ENCODE measurements at places on chromosomes 3 and 15.
A peak's percentile ranks its signal among the peaks of the same experiment; 100 is the strongest.

DNA sequence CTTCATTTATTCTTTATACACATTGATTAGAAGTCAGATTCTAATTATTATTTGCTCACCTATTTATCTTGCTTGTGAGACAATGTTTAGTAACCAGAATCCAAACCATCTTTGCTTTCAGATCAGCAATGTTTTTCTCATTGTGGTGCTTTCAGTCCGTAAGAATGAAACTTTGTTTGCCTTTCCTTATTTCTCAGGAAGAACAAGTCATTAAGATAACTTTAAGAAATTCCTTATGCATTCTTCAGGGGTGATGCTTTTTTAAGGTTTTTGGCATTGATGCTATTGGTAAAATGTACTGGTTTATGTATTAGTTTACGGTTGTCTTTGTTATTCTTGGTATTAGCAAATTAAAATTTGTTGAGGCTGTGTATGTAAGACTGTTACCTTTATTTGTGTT lies 120.8 kb upstream of the POU1F1 start:
- peak; percentile 66 for DNase-seq

- no peak for DNase-seq
Observed at GRCh38 chr3:3129579-3129978, 2.8 kb downstream of the TRNT1 start.

DNA sequence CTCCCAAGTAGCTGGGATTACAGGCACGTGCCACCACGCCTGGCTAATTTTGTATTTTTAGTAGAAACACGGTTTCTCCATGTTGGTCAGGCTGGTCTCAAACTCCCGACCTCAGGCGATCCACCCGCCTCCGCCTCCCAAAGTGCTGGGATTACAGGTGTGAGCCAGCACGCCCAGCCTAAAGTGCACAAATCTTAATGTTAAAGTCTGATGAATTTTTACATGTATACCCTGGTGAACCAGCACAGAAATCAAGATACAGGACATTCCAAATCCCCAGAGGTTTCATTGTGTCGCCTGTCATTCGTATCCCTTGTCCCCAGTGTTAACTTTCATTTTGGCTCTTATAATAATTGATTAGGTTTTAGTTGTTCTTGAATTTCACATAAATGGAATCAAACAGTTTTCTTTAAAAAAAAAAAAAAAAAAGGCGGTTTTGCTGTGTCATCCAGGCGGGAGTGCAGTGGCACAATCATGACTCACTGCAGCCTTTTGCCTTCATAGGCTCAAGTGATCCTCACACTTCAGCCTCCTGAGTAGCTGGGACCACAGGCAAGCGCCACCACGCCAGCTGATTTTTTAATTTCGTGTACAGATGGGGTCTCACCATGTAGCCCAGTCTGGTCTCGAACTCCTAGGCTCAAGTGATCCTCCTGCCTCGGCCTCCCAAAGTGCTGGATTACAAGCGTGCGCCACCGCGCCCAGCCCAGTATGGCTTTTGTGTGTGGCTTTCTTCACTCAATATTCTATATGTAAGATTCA lies 1.5 kb upstream of the TM4SF19 start:
- no peak for DNase-seq

GRCh38 chr3:129723558-129724324 lies 117.3 kb upstream of the PLXND1 start:
- DNase-seq: no peak

DNA sequence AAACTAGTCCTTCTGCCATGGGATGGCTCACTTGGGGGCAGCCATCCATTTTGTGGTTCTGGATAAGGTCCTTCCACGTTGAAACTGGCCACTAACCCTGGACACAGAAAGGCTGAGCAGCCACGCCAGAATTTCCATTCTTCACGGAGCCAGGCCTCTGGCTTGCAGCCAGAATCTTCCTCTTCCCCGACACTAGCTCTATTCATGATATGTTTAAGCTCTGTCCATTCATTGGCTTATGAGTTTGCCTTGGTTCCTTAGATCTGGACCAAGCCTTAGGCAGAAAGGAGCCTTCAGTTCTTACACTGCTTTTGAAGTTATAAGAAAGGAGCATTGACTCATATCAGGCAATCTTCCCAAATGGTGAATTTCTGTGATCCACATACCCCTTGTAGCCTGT lies 288.4 kb upstream of the GOLGA6L4 start:
- DNase-seq: no peak

DNA sequence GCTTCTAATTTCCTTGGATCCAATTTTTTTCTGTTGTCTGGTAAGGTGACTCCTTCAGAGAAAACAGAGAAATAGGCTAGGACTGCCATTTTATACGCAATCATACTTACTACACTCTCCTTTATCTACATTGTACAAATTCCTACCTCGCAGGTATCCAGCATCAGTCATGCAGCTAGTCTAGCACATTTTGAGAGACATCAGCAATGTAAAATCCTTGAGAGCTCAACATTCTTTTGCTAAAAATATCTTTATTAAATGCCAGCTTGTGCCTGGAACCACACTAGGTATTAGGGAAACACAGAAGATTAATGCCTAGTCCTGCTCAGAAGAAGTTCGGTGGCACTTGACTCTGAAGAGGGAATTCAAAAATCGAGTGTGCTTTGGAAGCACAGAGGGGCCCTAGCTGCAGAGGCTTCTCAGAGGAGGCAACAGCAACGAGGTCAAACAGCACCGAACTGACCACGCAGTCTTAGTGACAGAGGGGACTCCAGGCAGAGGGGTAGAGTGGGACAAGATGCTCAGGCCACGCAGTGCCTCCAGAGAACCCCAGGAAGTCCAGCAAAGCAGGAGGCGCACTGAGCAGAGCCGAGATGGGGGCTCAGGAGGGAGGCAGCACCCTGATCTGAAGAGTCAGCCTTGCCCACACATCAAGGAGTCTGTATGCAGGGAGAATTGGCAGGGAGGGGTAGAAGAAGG lies 3.5 kb downstream of the FAM174B start:
- DNase-seq: no peak

GRCh38 chr15:57726411-57726810 lies 19.9 kb downstream of the POLR2M start:
- no peak for DNase-seq

DNA sequence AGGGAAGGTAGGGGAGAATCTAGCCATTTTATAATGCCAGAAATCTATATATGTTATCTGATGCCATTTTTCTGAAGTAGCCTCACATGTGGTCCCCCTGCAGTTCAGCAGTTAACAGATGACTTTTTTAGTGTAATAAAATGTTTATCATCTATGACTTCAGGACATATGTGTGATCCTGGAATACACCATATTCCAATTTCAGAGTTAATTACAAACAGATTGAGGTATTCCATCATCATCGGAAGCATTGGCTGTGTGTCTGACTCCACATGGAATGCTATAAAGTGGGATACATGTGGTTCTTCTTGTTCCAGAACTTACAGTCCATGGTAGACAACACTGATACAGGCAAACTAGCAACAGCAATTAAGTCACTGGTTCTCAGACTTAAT lies 45.9 kb upstream of the LIMD1 start:
- DNase-seq: no peak

DNA sequence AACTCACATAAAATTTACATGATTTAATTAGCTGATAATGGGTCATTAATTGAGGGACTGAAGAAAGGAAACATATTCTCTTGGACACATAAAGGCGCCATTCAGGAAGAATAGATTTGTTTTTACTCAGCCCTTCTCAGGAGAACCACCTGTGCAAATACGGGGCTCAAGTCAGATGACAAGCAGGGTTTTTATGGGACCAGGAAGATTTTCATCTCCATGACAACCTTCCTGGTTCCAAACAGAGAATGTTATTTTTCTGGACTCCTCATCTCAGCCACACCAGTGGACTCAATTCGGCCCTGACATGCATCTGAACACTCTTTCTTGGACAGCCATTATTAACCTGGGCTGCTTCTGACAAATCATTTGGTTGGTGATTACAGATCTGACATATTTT lies 120.5 kb downstream of the PDZRN3 start:
- DNase-seq: no peak

- DNase-seq: no peak
Observed at GRCh38 chr3:158728851-158729250, 3.4 kb downstream of the RARRES1 start.

DNA sequence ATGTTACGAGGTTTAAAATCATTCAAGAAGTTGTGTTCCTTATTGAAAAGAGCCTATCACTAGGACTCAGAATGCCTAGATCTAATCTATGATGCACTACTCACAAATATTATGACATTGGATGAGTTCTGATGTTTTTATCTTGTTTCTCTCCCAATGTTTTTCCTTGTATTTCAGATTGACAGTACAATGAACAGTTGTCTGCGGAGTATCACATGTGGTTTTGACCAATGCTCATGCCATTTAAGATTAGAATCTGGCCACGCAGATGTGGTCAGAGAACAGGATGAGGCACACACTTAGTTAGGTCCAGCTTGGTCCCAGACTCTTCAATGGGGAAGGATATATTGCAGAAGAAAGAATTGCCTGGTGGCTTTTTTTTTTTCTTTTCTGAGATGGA lies 25.6 kb upstream of the CCDC50 start:
- DNase-seq: no peak

DNA sequence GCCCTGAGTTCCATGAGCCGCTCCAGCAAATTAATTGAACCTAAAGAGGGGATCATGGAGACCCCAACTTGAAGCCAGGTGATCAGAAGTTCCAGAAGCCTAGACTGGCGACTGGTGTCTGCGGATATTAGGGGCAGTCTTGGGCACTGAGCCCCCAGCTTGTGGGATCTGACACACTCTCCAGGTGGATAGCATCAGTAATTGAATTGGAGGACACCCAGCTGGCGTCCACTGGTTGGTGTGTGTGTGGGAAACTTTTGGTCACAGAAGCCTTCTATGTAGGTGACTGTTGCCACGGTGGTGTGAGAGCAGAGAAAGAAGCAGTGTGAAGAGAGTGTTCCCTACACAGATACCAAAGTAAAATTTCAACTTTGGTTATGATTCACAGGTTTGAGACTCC lies 106.0 kb upstream of the ADPGK start:
- no peak for DNase-seq

DNA sequence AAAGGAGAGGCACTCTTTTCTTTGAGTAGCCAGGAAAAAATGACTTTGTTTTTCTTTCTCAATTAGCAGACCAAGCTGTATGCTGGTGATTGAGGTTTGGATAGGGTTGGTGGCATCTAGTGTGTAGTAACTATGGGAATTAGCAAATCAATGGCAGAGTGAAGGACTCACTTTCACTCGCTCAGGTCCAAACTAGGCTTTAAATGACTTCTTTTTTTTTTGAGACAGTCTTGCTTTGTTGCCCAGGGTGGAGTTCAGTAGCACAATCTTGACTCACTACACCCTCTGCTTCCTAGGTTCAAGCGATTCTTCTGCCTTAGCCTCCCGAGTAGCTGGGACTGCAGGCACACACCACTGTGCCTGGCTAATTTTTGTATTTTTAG lies 35.9 kb downstream of the PRKCI start:
- DNase-seq: no peak

DNA sequence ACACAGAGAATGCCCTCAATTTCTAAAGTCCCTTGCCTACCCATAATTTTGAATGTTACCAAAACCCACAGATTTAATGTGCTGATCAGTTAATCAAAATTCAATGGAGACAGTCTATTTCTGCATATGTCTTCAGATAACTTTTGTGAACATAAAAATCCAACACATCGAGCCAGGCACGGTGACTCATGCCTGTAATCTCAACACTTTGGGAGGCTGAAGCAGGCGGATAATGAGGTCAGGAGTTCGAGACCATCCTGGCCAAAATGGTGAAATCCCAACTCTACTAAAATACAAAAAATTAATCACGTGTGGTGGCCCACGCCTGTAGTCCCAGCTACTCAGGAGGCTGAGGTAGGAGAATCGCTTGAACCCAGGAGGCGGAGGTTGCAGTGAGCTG lies 49.3 kb downstream of the PEAK1 start:
- DNase-seq: no peak

GRCh38 chr3:107432013-107432515 lies 54.8 kb downstream of the CCDC54 start:
- DNase-seq: no peak

DNA sequence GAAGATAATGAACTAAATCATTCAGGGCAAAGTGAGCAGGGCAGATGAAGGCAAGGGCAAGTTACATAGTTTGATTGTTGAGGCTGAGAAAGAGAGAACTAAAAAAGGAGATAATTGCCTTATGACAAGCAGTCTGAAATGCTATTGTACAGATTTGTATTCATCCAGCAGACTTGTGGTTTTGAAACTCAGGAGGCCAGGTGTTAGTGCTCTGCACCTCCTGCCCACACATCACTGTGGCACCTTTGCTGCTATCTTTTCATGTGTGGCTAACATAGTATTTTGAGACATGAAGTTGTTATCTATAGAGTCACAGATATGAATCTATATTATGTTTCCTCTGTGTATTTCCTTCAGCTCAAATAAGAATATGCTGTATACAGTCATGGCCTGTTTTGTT lies 24.3 kb upstream of the SUCLG2 start:
- no peak for DNase-seq

DNA sequence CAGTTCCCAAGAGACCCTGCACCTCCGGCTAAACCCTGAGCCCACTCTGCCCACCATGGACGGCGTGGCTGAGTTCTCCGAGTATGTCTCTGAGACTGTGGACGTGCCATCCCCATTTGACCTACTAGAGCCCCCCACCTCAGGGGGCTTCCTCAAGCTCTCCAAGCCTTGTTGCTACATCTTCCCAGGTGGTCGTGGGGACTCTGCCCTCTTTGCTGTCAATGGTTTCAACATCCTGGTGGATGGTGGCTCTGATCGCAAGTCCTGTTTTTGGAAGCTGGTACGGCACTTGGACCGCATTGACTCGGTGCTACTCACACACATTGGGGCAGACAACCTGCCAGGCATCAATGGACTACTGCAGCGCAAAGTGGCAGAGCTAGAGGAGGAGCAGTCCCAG lies 4.0 kb downstream of the MAP1A start:
- no peak for DNase-seq

DNA sequence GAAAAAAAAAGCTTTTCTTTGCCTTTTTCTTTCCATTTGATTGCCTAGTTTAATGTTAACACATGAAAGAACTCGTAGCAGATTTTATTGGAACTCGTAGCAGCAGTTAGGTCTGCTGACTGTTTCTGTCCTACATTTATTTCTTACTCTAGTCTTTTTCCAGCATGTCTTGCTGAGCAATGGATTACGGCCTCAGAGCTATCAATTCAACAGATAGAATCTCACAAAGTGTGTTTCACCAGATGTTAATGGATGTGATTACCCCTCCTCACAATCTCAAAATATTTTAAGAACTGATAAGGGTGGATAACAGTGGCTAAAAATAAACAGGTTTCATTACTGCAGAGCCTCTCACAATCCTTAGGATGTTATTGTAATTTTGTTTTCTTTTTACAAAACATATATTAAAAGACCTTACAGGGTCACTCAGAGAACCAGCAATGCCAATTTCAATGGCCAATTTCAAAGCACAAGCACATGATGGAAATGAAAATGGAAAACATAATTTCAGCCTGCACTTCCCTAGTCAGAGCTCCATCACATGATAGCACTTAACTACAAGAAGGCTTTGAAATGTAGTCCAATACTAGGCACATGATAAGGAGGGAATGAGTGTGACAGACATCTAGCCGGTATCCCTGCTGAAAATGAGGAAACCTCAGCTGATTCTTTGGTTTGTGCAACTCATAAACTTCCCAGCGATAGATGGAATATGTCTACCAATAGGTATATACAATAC lies 838.1 kb upstream of the SEMA6D start:
- no peak for DNase-seq

- no peak for DNase-seq
Observed at GRCh38 chr15:80059786-80060355, 395 bp downstream of the ZFAND6 start.

Measured in HS-27A (cell line).